Tibial nerve (tissue), 4 donors: ENCODE measurements at places on chromosomes 16 and 17.

GRCh38 chr16:88442727-88443576 is 10.1 kb upstream of the ZFPM1 start:
- peak; percentile 38 for DNase-seq

DNA sequence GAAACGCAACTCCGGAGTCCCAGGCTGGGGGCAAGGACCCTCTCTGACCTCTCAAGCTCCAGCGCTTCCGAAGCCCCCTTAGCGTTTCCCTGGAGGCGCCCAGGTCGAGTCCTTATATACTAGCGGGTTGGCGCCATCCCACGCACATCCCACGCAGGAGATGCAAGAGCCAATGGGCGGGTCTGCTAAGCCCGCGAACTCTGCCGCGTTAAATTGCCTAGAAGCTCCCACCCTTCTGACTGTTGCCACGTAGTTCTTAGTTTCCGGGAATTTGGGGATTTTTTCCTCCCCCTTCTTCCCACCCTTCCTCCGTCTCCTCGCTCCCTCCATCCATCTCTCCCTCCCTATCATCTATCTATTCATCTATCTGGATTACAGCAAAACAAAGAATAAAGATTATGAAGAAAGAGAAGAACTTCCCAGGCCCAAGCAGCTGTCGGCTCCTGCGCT is at the start of gene SLFN11:
Gene SLFN11 (minus strand): TSS at position 88 of the 450 bp plus-strand sequence. CDS start 9,814 bp downstream, outside the sequence.
- DNase-seq, result peak; percentile 88

DNA sequence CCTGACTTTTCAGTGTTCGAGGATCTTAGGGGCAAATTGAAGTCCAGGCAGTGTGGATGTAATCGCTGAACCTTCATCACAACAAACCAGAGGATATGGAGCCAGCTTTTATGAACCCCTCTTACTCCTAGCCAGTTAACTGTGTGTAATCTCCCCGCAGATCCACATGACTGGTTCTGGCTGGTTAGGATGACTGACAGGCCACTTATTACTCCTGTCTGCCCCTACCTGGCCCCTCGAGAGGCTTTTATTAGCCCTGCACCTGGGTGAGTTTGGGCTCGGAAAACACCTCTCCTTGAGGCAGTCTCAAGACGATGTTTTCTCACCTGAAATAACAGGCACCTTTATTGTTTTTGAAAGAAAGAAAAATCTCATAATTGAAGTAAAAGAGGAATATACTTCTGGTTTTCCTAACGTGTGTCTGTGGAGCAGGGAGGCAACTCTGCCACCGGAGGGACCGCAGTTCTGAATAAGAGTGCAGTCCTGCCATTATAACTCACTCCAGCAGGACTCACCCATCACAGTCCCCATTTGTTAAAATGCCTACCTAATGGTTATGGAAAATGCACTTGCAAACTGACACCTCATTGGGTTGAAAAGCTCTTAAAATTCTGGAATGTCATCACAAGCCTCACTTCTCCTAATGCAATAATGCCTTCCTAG is 291.9 kb upstream of the N4BP1 start:
- DNase-seq, result no peak

DNA sequence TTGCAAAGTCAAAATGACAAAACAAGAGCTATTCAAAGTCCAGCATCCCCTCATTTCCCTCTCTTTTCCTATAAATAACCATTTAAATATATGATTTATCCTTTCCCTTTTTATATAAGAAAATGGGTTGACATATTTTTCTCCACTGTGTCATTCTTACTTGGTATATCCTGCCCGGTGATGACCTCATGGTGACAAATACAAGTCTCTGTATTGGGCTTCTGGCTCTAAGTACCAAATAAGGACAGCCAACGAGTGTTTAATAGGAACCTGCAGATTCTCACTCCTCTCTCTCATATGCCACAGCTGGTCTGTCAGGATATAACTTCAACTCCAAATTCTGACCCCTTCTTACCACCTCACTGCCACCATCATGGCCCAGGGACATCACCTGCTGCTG is 25.5 kb upstream of the CBLN1 start:
- DNase-seq, result no peak

DNA sequence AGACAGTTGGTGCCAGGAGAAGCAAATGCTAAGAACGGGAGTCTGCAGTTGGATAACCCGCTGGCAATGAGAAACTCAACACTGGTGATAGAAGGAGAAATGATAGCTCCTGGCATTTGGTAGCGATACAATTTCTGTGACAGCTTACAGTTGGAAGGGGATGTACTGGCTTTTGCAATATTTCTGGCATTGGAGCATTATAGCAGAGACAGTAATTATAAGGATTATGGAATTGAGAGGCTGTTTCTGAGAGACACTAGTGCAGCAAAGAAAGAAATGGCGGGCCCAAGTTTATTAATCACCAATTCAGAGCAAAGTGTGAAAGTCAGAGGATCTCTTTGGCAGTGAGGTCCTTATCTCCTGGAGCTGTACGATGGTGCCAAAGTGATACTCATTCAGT is 16.1 kb upstream of the SDK2 start:
- DNase-seq, result no peak

DNA sequence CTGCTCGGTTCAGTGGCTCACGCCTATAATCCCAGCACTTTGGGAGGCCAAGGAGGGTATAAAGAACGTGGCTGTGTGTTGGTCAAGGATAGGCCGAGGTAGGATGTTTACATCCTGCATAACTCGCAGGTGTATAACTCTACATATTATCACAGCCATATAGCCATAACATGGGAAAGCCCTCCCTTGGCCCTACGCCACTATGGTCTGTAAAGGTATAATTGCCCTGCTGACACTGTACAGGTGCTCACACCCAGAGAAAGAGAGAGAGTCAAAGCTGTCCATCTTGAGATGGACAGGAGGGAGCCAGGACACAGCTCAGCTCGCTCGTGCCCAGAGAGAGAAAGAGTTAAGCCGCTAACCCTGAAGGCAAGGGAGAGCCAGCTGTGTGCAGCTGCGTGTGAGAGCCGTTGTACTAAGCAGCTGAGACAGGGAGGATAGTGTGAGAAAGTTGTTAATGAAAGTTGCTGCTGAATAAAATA is 30.4 kb upstream of the DHX8 start:
- DNase-seq, result no peak

GRCh38 chr16:67163164-67163998 is 1.2 kb upstream of the HSF4 start:
- DNase-seq, result no peak

GRCh38 chr17:64574646-64575045 is 67.9 kb downstream of the CEP95 start:
- no peak for DNase-seq

- DNase-seq, result no peak
These were observed 7.8 kb downstream of the NUDT16L1 start for GRCh38 chr16:4700997-4701743.

DNA sequence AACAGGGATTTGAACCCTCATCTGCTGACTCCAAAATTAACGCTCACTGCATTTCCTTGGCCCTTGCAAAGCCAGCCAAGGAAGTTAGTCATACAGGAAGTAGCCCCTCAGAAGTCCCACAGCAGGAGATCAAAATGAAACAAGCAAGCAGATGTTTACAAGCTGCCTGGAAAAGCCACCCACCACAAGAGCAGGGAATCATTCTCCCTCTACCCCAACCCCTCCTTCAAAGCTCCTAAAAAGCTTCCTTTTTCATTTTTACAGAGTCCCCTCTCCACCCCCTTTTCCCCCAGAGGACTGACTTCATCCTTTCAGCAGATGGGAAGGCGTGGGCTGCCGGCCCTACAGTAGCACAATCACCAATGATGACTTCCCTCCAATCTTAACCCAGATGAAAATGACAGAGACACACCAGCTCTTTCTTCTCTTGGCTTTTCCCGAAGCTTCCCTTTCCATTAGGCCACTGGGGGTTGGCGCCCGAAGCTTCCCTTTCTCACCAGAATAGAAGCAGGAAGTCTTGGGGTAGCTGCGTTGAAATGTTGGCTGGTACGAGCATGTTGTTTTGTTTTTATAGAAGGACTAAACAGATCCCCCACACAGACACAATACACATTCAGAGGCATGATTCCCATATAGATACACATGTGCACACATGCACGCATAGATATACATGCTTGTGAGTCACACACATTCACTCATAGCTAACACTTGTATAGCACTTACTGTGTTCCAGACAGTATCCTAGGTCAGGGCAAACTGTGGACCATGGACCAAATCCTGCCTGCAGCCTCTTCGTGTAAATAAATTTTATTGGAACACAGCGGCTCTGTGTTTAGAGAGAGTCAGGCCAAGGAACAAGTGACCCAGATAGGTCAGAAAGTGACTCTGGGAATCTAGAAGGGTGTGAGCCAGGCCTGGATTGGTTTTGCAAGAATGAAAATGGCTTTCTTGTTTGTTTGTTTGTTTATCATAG is 17.4 kb downstream of the ITPRIPL2 start:
- peak; percentile 37 for DNase-seq

DNA sequence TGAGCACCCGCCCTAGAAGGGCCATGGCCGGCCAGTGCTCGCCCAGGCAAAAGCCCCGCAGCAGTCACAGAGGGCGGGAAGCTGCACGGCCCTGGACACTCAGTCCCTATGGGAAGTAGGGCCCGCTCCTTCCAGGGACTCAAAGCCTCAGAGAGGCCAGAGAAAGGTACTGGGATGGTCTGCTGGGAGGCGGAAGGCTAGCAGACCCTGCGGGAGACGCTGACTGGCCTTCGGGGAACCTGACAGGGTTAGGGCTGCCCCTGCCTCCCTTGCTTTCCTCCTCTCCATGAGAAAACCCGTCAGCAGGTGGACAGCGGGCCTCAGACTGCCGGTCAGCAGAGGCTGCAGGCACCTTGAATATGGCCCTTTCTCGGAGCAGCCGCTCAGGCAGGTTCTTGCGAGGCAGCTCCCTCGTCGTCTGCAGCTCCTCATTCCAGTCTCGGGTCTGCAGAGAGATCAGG is 11.5 kb downstream of the CLUH start:
- no peak for DNase-seq

DNA sequence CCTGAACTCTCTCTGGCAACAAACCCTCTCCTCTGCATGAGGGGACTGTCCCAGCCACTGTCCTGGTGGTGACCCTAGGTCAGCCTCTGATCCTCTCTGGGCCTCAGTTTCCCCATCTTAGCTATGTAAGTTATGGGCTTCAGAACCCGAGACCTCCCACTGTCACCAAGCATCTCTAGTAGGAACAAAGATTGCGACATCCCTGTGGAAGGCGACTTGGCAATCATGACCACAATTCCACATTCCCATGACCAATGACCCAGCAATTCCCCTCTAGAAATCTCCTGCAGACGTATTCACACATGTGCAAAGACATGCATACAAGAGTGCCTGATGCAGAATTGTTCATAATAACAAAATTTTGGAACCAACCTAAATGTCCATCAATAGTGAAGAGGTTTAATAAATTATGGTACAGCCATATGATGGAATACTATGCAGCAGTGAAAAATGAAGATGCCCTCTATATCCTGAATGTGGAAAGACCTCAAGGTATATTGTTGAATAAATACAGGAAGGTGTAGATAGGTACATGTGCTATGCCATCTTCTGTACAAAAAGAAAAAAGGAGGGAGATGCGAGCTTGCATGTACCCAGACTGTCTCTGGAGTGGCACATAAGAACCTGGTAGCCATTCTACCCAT is 21.2 kb downstream of the CNGB1 start:
- no peak for DNase-seq

DNA sequence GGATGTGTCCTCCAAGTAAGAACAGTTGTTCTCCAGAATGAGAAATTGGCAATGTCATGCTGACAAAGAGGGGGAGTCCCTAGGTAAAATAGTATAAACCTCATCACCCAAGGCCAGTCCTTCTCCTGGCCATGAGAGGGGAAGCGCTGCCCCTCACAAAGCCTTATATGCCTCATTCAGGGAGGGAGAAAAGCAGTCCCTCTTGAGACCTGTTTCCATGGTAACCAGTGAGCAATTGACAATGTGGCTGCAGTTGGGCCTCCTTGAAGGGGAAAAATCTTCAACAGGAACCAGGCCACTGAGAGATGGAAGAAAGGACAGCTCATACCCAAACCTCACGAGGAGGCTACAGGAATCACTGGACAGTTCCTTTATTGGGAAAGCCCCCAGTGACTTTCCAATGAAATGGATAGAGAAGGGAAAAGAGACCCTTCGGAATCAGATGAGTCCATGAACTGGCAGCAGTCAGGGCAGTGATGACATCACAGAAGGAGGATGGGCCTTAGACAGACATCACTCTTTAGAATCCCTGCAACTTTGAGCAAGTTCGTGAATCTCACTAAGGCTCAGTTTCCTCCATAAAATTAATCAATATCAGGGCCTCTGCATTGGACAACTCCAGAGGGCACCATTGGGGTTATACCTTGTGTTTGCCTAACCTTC is 275.7 kb downstream of the TOX3 start:
- DNase-seq, result no peak

GRCh38 chr17:21362331-21362931 is 13.7 kb upstream of the KCNJ12 start:
- DNase-seq, result no peak

GRCh38 chr16:81669473-81670350 is 109.4 kb upstream of the PLCG2 start:
- no peak for DNase-seq

GRCh38 chr17:8162233-8162996 is at the start of gene VAMP2:
Gene VAMP2 (minus strand): TSS chr17:8162948. CDS start chr17:8162879, 69 bp downstream.
- DNase-seq, result peak; percentile 68
